ENCODE measurements at places on chromosomes 6 and 20.

- DNase-seq: no peak
Measured at GRCh38 chr6:124551711-124552233, 410.5 kb upstream of the RNF217 start.

DNA sequence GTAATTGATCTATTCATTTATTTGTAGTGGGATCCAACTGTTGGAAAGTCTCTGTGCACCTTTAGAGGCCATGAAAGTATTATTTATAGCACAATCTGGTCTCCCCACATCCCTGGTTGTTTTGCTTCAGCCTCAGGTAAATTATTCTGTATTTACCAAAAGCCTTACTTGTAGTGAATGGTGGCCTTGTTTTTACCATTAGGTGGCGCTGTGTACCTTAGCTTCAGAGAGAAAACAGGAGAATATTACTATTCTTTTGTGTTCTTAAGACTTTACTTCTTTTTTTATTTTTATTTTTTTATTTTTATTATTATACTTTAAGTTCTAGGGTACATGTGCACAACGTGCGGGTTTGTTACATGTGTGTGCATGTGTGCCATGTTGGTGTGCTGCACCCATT lies 23.7 kb downstream of the PEX7 start:
- DNase-seq: peak; percentile 13

- no peak for DNase-seq
Measured at GRCh38 chr6:30684386-30685156, 1.9 kb downstream of the PPP1R18 start.

DNA sequence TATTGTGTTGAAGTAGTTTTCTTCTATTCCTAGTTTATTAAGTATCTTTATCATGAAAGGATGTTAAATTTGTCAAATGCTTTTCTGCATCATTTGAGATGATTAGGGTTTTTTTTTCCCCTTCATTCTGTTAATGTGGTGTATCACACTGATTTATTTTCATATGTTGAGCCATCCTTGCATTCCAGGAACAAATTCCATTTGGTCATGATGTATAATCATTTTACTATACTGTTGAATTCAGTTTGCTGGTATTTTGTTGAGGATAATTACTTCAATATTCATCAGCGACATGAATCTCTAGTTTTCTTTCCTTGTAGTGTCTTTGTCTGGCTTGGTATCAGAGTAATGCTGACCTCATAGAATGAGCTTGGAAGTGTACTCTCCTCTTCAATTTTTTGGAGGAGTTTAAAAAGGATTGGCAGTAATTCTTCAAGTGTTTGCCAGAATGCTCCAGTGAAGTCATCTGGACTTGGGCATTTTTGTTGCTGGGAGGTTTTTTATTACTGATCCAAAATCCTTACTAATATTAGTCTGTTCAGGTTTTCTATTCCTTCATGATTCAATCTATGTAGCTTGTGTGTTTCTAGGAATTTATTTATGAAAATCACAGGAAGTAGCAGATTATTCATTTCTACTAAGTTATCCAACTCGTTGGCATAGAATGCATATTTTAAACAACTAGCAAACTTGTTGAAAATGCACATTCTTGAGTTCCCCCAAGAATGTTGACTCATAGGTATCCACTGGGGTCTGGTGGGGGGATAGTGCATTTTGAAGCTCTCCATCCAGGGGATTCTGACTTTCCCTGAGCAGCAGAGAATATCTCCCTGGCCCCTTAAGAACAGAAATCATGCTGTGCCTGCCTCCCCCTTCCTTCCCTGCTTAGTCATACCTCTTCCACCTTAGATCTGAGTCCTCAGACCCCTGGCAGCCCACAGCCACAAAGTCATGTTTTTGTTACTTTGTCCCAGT lies 187.1 kb downstream of the BMP7 start:
- DNase-seq: no peak

DNA sequence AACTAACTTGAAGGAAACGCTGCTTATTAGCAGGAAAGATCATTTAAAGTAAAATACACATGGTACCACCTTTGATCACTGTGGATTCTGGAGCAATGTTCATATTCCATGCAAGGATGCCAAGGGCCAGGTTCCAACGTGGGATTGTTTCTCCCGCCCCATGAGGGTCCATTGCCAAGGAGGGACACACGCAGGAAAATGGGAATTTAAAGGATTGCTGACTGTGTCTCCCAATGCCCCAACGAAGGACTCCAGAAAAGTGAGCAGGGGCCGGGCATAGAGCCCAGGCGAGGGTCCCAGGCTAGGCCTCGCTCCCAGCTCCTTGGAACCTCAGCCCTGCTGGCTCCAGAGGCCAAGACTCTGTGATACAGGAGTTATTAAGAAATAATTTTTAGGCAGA lies 111.2 kb downstream of the DACT2 start:
- no peak for DNase-seq

DNA sequence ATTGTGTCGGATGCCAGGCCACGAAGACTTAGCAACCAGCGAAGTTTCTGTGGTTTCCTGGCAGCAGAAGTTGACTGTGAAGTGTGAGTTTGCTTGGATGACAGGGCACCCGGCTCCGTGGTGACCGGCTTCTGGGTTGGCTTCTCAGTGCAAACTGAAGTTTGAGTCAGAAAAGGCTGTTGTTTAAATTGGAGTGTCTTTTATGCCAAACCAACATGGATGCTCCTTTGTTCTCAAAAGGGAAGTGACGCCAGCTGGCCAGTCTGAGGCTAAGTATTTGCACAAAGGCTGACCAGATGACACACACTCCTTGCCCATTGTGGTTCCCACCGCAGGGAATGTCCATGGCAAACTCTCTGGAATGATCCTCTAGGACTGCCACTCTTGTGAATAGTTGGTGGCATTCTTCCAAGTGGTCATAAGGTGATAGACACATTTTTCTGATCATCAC lies 164.8 kb upstream of the QKI start:
- no peak for DNase-seq

DNA sequence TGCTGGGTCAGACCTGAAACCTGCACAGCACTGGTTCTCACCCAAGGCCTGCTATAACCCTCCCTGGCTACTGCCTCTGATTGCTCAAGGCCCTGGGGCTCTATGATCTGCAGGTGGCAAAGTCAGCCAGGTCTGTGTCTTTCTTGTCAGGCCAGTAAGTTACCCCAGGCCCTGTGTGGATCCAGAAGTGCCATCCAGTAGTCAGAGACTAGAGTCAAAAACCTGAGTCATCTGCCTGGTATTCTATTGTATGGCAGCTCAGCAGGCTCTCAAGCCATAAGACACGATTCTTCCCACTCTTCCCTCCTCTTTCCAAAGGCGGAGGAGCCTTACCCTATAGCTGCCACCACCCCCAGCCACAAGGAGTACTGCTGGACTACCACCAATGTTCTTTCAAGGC lies 593.0 kb downstream of the FRK start:
- DNase-seq: no peak
